ENCODE measurements at places on chromosomes 1 and 21.

DNA sequence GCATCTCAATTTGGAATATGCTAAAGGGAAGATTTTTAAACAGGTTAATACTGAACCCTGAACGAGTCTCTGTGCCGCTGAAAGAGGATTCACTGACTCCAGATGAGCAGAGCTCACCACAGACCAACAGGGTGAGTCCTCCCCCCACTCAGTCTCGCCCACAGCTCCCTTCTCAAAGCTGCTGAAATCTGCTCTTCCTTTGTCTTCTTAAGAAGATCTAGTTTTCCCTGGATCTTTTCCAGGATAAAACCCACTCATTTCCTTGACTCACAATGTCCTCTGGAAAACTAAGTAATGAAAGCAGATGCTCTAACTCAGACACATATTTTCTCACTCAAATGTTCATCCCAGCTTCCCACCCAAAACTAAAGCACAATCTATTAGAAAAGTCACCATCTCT is 447.0 kb upstream of the PKN2 start:
- no peak for DNase-seq

- no peak for DNase-seq
Measured at GRCh38 chr1:208074353-208074752, 163.4 kb upstream of the CD34 start.

DNA sequence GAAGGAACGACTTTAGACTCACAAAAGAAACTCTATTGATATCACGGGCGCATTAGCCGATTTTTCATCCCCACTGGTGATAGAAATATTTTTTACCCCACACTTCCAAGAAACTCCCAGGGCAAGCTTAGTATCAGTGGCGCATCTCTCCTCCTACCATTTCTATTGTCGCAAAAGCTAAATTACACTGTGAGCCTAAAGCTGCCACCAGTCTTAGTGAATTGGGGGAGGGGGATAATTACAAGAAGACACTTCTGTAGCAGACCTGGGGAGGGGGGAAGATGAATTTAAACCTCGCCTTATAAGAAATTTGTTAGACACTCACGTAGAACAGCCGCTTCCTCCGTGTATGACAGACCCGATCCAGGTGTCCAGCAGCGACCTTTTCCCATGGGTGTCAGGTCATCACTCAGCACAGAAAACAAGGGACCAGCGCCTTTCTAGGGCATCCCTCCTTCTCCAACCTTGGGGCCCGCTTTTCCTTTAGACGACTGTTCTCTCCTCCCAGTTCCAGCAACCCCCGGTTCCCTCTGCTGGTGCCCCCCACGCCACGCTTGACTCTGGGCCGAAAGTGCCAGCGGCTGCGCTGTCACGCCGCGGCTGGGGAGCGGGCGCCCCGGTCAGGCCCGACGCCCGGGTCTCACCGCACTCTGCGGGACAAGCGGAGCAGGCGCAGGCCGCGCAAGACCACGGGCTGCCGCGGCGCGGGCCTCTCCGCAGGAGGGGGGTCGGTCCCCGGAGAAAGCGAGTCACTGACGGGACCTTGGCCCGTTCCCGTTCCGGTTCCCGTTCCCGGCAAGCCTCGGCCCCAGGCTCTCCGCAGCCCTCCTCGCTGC is 821 bp downstream of the PHC2 start:
- peak; percentile 4 for DNase-seq

DNA sequence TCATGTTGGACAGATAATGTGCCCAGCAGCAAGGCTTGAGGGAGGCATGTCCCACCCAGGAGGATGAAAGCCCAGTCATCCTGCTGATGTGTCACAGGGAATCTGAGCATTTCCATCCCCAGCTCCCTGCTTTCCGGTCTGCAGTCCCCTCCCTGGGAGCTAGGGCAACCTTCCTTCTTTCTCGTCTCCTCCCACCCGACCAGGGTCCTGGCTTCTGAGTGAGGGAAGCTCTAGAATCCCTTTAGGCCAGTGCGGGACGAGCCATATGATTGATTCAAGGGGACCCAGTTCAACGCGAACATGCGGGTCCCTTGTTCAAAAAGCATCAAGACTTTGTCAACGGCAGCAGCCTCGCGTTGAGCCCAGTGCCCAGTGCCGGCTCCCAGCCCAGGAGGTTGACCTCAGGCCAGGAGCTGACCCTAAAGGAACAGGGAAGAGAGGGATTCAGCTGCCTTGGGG is 96.7 kb upstream of the TMPRSS2 start:
- DNase-seq = no peak

- no peak for DNase-seq
Measured at GRCh38 chr21:17730782-17731181, 88.4 kb downstream of the C21orf91 start.

GRCh38 chr1:208254376-208254775 is 10.2 kb upstream of the PLXNA2 start:
- no peak for DNase-seq

GRCh38 chr1:237684236-237684635 is 206.5 kb downstream of the ZP4 start:
- no peak for DNase-seq

DNA sequence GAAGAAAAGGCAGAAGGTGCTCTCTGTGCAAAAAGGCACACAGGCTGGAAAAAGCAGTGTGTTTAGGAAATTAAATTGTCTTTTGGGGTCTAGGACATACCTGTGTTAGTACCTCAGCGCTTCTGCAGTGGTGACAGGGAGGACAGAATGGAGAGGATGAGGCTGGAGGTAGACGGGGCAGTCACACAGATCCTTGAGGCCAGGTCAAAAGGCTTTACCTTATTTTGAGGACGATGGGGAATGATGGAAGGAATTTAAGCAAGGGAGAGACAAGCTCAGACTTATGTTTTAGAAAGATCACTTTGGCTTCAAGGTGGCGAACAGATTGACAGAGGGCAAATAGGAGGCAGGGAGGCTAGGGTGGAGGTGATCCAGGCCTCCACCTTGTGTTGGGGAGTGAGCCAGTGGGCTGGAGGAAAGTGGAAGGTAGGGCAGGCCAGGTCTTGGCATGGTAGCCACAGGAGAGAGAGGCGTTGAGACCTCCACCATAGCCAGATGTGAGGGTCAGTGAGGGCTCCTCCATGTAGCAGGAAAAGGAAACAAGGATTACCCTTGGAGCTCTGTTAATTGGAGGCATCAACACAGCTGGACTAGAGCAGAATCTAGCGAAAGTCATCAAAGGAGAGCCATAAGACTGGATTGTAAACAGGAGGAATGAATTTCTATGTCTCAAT is 4.2 kb downstream of the CYP4B1 start:
- DNase-seq = no peak

DNA sequence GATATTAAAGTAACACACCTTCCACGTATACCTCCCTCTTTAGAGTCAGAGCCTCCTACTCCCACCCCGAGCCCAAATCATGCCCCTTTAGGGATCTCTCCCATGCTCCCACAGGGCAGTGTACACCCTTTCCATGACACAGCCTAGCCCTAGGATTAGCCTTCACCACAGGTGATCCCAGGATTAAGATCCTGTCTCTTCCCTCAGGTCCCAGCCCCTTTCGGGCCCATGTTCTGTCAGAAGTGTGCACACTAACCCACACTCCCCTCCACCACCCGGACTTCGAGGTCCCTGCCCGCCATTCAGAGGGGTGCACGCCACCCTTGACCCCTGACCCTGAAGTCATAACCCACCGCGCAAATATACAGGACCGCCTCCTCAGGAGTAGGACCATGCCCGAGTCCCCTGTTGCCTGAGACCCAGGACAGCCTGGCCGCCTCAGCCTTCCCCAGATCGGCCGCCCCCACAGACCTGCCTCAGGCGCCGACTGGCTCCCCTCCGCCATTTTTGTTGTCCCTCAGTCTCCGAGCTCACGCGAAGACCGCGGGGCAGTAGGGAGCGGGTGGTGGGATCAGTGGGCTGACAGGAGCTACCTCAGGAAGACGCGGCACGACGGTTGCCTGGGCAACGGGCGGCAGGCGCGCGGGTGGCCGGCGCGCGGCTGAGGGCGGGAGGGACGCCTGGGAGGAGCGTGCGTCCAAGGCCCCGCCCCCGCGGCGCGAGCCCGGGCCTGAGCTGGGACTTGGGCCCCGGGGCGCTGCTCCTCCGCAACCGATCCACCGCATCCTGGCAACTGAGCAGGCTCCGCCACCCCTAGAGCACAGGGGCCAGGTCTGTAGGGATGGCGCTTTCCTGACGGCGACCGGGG is at the start of gene AGBL4:
AGBL4 (minus strand) TSS at position 663 of the 868 bp plus-strand sequence.
- no peak for DNase-seq

GRCh38 chr1:201653233-201653632 is 114.3 kb downstream of the NAV1 start:
- no peak for DNase-seq

DNA sequence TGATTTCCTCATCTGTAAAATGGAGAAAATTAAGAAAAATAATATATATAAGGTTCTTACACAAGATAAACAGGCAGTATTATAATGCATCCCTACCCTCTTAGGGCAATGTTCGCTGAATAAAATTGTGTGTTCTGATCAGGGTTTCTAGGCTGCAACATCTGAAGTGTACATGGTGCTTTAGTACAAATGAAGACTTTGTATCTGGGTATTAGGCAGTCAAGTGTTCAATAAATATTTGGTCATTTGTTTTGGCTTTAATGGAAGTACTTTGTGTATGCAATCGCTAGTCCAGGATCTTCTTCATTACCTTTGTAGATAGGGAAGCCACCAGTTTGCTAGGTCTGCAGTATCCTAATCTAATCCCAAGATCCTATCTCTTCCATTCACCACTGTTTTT is 28.1 kb downstream of the DNASE2B start:
- DNase-seq = no peak

GRCh38 chr21:45458281-45459170 is 53.6 kb downstream of the COL18A1 start:
- DNase-seq = no peak

DNA sequence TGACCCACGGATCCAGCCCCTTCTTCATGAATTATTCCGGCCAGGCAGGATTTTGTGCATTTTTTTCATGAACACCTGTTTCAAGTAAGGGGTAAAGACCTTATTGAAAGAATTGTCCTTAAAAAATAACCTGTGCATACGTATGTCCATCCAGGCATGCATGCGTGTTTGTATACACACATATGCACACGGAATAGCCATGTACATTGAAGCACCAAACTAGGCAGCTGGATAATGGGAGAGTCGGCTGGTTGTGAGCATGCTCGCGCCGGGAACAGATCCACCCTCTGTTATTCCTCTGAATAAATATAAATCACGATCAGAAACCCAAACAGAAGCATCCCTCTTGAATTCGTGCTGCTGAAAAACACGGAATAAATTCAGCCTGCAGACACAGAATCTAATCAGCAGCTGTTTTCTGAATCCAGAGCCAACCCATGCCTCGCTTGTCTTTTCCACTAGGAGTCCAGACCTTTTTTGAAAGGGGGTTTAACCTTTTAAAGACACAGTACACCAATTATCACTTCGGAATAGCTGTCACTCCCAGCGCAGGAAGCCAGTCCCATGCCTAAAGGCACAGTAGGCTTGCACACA is at the start of gene HIVEP3:
HIVEP3 (minus strand) TSS at position 473 of the 594 bp plus-strand sequence.
- DNase-seq = no peak

GRCh38 chr1:15573477-15573876 is 11.4 kb downstream of the AGMAT start:
- no peak for DNase-seq

GRCh38 chr1:9882296-9882944 is 27.6 kb downstream of the CTNNBIP1 start:
- DNase-seq = no peak

- DNase-seq = no peak
Measured at GRCh38 chr1:61337981-61338848, 255.9 kb downstream of the NFIA start.

- no peak for DNase-seq
Measured at GRCh38 chr1:170659399-170660035, 4.4 kb upstream of the PRRX1 start.

DNA sequence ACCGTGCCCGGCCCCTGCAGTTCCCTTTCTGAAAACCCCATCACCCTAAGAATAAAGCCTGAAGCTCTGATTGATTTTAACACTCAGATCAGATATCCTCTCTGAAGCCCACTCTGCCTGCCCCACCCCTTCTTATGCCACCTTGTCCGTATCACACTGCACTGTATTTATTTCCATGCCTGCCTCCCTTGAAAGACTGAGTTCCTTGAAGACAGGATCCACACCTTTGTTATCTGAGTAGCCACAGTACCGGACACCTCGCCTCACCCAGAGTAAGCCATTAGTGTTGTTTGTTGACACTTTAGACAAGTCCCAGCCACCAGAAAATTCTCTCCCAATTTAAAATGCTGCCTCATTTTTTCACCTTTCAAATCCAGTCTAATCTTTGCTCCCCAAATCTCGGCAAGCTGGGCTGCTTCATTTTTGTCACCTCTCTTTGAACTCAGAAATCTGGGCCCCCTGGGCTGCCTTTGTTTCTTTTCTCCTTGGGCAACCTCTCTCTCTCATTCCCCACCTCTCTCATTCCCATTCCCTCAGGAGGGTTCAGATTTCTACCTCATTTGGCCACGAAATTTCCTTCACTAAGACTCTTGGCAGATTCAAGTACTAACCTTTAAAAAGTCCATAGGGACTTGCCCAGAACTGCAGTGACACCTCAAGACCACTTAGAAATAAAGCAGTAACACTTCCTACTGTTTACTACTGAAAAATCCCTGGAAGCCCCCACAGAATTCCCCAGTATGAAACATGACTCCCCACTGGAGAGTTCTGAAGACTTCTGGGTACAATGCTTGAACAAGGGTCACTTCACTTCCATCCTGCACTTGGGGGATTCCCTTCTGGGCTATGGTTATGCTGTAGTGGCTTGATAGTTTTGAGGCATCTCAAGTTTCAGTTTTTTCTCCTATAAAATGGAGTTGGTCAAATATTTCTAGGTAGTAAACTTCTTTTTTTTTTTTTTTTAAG is 8.7 kb upstream of the PPP1R15B start:
- DNase-seq = no peak

DNA sequence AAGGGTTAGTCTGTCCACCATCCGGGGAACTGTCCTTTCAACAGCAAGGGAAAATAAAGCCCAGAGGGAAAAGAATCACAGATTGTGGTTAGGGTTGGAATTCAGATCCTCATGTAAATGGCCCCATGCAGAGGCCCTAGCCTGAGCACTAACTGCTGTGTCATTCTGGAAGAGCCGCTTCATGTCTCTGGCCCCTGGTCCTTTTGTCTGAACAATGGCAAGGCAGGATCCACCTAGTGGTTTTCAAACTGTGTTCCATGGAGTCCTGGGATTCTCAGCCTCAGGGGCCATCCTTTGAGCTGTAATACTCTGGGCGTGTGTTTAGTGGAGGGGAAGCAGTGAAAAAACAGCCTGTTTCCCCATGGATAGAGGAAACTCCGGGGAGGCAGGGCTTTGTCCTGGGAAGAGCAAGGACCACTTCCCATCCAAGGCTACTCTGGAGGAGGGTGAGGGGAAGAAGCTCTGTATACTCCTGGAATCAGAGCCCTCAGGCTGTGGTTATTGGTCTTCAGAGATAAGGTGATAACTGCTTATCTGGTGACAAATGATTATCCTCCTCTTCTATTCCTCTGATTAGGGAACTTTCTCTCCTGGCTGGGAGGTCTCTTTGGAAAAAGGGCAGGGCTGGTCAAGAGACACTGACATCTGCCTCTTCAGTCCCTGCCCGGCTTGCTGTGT is 19.2 kb downstream of the PAX7 start:
- no peak for DNase-seq

Measured in CD4-positive, alpha-beta T cell treated with Interleukin-6 at 100 ng/mL for 8 hours (primary cell).